LNCaP clone FGC (cell line): ENCODE measurements at places on chromosomes 5 and 9.

DNA sequence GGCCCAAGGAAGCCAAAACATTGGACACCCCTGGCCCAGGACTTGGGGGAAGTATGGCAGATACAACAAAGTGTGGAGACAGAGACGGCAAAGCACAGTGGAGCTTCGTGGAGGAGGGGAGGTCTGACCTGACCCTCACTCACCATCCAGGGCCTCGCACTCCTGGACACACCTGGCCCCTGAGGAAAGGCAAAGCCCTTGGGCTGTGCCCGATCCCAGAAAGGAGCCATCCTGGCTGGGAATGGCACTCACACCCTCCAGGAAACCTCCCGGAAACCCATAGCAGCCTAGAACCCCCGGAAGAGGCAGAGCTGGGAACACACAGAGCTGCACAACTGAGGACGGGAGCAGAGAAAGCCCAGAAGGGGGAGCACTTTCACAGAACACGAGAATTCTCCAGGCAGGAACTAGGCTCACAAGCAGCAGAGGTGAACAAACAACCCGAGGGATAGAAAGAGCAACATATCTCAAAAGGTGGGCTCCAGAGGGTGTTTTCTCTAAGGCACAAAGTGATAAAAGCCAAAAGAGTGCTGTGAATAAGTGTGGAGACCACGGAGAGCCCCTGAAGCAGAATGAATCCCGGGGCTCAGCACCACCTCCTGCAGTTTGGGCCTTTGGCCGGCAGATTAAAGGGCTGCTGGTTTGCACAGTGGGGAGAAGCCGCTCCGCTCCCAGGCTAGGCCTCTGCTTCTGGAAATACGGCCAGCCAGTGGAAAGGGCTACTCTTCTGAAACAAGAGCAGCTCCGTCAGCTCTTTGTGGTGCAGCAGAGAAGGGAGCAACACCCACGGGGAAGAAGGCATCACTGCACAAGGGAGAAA lies 108.2 kb downstream of the UBE2R2 start:
- DNase-seq: peak; percentile 23

DNA sequence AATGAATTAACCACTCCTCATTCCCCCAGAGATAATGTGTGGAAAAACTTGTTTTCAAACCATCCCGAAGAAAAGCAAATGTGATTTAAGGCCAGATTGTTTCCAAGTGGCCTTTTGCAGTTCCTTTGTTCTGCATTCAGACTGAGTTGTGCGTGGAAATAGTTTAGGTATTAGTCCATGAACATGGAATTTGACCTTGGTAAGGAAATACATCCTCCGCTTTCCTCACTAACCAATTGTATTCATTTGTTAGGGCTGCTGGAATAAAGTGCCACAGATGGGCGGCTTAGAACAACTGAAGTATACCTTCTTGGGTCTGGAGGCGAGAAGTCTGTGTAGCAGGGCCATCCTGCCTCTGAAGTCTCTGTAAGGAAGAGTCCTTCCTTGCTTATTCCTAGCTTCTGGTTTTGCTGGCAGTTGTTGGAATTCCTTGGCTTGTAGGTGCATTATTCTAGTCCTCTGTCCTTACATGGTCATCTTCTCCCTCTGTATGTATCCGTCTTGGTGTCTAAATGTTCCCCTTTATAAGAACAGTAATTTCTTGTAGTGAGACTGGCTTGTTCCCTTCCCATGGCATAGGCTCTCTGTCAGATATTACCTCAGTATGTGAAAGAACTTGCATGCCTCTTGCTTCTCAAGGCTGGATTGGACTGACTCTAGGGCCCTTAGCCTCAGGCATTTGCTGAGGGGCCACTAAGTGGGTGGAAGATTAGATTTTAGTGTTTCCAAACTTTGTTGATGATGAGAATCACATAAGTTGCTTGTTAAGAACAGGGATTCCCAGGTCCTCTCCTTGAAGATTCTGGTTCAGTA lies 53.9 kb downstream of the RAI14 start:
- no peak for DNase-seq

GRCh38 chr5:172411484-172412072 lies 42.7 kb downstream of the SH3PXD2B start:
- DNase-seq: no peak

GRCh38 chr5:93503598-93504067 lies 77.4 kb downstream of the NR2F1-AS1 start:
- no peak for DNase-seq

DNA sequence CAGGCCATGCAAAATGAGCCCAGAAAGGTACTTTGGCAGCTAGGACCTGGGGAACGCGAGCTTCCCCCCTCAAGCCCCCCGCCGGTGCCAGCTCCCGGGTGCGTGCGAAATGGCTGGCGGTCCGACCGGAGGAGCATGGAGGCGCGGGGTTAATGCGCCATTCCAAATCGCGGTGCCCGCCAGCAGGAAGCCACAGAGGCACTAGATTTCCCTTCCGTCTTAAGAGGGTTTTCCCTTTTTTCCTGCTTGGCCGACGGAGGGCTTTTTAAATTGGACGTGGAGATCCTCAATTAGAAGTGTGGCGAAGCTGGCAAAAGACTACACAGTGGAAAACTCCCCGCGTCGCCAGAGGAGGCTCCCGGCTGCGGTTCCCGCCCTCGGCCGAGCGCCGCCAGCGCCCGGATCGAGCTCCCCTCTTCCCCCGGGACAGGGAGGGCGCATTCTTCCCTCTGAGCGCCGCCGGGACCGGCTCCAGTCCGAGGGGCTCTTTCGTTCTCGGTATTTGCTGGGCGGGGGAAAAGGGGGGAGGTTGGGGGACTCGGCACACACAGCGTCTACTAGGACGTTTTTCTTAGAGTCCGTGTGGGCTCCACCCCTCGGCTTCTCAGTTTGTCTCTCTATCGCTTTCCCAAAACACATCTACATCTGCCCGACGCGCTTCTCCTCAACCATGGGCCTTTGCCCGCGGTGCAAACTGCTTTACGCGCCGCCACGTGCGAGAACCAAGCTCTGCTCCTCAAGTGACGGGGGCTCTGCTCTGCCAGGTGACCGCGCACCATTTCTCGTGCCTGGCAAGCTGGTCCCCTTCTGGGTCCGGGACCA lies 3.0 kb downstream of the GDNF start:
- no peak for DNase-seq

DNA sequence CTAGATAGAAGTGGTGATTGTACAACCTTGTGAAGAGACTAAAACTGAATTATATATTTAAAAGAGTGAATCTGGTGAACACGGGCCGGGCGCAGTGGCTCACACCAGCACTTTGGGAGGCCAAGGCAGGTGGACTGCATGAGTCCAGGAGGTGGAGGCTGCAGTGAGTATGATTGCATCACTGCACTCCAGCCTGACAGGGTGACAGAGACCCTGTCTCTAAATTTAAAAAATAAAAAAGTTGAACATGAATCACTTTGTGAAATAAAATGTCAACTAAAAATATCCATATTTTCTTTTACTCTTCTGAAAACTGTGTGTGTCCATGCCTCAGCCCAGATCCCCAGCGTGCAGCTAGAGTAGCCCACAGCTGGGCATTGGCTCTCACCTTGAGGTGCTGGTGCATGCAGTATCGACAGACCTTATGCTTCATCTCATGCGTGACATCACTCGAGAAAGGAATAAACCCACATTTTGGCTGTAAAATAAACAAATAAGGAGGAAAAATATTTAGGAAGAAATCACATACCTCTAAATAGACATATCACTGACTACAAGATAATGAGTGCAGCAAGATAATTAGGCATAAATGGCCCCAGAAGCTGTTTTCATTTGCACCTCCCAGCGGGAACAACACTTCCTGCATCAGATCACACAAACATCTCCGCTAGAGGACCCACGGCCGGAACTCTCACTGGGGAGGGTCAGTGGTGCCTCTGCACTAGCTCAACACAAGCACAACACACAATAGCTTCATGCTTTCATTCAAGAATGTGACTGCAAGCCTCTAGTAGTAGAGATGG lies 22.1 kb downstream of the IPPK start:
- no peak for DNase-seq
